ENCODE measurements at places on chromosomes 12 and 14.
A peak's percentile ranks its signal among the peaks of the same experiment; 100 is the strongest.

DNA sequence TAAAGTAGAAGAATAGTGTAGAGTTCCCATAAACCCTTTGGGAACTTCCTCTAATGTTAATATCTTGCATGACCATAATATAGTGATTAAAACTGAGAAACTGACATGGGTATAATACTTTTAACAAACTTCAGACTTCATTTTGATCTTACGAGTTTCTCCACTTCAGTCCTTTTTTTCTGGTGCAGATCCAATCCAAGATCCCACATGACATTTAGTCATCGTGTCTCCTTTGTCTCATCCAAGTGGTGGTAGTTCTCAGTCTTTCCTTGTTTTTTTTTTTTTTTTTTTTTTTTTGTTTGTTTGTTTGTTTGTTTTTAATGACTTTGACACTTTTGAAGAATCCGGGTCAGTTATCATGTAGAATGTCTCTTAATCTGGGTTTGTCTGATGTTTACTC, 179.2 kb downstream of the CACNA1C start:
- no peak for DNase-seq

- no peak for DNase-seq
These were observed 87.0 kb upstream of the VRK1 start for GRCh38 chr14:96710060-96710666.

GRCh38 chr12:125340791-125341190, 275.6 kb downstream of the AACS start:
- peak; percentile 5 for DNase-seq

GRCh38 chr14:90168425-90169105, 87.8 kb upstream of the PSMC1 start:
- no peak for DNase-seq

- DNase-seq, result no peak
These were observed 137.5 kb downstream of the DYRK2 start for GRCh38 chr12:67786086-67786485.

GRCh38 chr12:11500861-11501230, 105.5 kb upstream of the PRB2 start:
- DNase-seq, result no peak

GRCh38 chr14:21032326-21033132, 2.1 kb downstream of the RNASE13 start:
- DNase-seq, result no peak

DNA sequence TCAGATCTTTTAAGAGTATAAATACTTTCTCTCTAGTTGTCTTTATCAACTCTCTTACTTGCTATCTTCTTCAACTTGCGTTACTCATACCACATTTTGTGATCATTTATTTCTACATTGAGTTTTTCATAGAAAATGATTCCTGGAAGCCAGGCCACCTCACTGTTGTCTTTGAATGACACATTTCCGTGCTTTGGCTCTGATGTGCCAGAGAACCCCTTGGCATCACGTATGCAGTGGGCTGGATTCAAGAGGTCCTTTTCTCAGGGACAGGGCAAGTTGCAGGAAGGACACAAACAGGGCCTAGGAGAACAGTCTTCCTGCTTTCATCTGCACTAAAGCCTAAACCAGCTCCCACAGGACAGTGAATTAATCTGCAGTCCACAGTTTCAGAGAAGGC, 70.3 kb upstream of the PYGL start:
- DNase-seq, result no peak

GRCh38 chr12:50951112-50951511, 1.2 kb upstream of the HIGD1C start:
- no peak for DNase-seq

DNA sequence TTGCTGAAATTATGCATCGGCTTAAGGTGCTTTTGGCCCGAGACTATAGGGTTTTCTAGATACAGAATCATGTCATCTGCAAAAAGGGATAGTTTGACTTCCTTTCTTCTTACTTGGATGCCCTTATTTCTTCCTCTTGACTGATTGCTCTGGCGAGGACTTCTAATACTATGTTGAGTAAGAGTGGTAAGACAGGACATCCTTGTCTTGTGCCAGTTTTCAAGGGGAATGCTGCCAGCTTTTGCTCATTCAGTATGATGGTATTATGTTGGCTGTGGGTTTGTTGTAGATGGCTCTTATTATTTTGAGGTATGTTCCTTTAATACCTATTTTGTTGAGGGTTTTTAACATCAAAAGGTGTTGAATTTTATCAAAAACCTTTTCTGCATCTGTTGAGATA, 8.3 kb downstream of the BMAL2 start:
- no peak for DNase-seq

DNA sequence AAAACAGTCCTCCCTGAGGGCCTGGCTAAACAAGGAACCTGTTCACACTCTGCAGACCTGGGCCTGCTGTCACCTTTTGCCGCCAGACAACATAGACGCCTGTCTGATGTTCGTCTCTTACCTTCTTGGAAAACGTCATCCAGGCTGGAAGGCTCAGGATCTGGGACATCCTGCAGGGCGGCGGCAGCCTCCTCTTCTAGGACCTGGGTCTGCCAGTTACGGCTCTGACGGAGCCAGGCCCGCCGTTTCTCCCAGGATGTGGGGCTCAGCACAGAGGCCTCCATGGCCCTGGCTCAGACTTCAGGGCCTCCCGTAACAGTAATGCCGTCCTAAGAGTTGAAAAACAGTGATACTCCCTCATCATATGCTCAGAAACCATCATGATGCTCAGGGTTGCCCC, 10.3 kb downstream of the TESPA1 start:
- no peak for DNase-seq

- DNase-seq, result no peak
These were observed 226.8 kb downstream of the AEBP2 start for GRCh38 chr12:19666070-19666469.

GRCh38 chr14:59215757-59216156, 27.3 kb downstream of the DAAM1 start:
- no peak for DNase-seq

DNA sequence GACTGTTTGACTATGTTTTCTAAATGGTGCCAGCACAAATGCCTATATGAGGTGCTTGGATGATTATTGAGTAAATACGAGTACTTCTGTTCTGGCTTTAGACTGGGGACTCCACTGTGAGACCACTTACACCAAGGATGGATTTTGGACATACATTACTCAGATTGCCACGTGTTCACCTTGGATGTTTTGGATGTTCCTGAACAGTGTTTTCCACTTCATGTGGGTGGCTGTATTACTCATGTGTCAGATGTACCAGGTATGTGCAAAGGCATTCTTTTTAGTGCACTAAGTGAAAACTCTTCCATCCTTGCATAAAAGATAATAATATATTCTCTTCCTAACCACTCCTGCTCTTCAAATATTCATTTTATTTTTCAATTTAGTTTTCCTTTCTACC, 30.7 kb downstream of the CSRP2 start:
- DNase-seq, result no peak

Measured in SHP77 treated with DMSO at 0.1 percent for 48 hours (cell line).